Renal pelvis (tissue), 12 donors: ENCODE measurements at places on chromosomes 3 and 15. TPM values are rescaled to one million over a fixed set of nuclear protein-coding genes. Genes with fewer than 3 reads are reported as not detected.
A peak's percentile ranks its signal among the peaks of the same experiment; 100 is the strongest.

GRCh38 chr3:186815435-186815834 is 9.2 kb upstream of the RFC4 start:
- DNase-seq, result no peak

Gene CLDN11
- polyA plus RNA-seq, result 168 TPM

DNA sequence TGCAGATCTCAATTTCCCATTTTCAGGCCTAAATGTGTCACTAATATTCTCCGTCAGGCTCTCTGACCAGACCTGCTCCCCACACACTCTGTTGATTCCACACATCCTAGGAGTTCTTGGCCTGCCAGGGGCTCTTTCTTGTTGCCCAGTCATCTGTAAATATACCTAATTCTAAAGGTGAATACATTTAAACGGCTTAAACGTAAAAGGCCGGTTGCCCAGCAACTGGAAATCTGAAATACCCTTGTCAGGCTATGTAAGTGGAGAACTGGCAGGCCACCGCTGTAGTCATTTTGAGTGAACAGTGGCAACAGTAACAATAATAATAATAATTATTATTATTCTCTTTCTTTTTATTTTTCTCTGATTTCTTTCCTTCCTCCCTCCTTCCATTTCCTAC is 302.7 kb downstream of the AGBL1 start:
- peak; percentile 23 for DNase-seq

Gene GOLGA8Q
- 0.78 TPM for polyA plus RNA-seq

DNA sequence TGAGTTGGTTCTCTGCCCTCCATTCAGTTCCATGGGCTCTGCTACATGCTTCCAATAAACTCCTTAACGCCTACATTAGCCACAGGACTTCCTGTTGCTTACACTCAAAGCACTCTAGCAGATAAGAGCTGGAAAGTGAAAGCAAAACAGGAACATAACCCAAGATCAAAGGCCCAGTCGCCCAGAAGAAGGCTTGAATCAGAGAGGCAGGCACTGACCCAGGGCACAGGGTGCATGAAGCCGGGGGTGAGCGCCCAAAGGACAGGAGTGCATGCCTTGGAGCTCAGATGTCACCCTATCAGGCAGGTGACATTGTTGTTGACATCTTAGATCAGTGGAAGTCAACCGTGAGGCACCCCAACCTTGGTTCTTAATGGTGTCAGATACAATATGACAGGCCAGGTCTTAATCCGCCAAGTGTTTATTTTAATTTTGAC is 235.1 kb downstream of the UACA start:
- DNase-seq, result no peak

- no peak for DNase-seq
Measured at GRCh38 chr3:39190281-39191025, 1.9 kb downstream of the XIRP1 start.

- peak; percentile 57 for DNase-seq
Measured at GRCh38 chr15:83207009-83207659, 489 bp downstream of the HDGFL3 start.
